Fibroblast of the aortic adventitia (primary cell): ENCODE measurements at places on chromosomes 3 and 15.

- peak; percentile 79 for DNase-seq
Observed at GRCh38 chr15:63030101-63030551, 12.4 kb upstream of the TPM1 start.

- no peak for DNase-seq
Observed at GRCh38 chr15:89211678-89212170, 9.7 kb downstream of the RLBP1 start.

GRCh38 chr3:184946917-184947316 lies 135.0 kb downstream of the VPS8 start:
- no peak for DNase-seq

DNA sequence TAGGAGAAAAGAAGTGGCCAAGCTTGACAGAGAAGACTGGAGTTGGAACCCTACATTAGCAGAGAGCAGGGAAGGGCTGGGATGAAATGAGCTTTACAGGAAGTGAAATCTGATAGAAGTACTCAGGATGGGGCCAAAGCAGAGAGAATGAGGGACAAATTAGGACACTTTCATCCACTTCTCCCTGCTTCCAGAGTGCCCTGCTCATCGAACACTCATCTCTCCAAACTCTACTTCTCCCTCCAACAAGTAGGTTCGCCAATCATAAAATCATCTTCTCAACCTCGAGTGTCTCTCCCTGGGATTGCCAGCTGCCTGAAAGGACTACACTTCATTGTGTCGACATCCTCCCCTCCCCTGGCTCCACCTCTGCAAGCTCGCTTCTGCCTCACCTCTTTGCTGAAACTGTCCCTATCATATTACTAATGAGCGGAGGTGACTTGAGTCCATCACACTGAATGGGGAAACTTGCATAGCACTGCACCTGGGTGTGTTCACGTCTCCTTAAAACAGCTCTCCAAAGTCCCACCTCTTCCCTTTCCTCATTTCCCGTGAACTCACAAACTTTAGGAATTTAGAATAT lies 365.8 kb downstream of the FOXP1 start:
- DNase-seq, result no peak

GRCh38 chr3:89586676-89587075 lies 479.3 kb downstream of the EPHA3 start:
- DNase-seq, result no peak

- no peak for DNase-seq
Observed at GRCh38 chr15:42141795-42142667, 14.4 kb downstream of the PLA2G4F start.

- DNase-seq, result no peak
Observed at GRCh38 chr3:140363801-140364200, 314.1 kb upstream of the TRIM42 start.

- no peak for DNase-seq
Observed at GRCh38 chr3:98914210-98915080, 12.9 kb upstream of the DCBLD2 start.

DNA sequence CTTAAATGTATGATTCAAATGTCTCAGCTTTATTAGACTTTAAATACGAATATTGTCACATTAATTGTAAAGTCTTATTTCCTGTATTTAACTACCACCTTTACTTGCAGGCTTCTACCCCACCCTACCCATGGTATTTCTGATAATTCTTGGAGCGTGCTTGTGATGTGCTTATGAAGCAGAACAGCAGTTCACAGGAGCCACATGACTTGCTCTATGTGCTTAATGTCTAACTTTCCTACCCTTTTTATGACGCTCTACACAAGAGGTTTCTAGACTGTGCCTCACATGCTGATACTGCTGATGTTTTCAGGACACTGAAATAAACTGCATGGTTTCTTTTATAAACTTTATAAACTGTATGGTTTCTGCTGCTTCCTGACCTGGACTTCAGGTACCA lies 553.5 kb upstream of the CCDC54 start:
- no peak for DNase-seq

- peak; percentile 48 for DNase-seq
Observed at GRCh38 chr3:71564361-71564760, 19.2 kb downstream of the FOXP1 start.

GRCh38 chr3:15542614-15543013 lies 21.1 kb upstream of the COLQ start:
- peak; percentile 17 for DNase-seq

- DNase-seq, result no peak
Observed at GRCh38 chr15:38476120-38476519, 22.2 kb downstream of the FAM98B start.
